NCI-H2171 (cell line): ENCODE measurements at places on chromosomes 2 and 18.

GRCh38 chr2:235569837-235570236 lies 76.0 kb downstream of the AGAP1 start:
- no peak for DNase-seq

DNA sequence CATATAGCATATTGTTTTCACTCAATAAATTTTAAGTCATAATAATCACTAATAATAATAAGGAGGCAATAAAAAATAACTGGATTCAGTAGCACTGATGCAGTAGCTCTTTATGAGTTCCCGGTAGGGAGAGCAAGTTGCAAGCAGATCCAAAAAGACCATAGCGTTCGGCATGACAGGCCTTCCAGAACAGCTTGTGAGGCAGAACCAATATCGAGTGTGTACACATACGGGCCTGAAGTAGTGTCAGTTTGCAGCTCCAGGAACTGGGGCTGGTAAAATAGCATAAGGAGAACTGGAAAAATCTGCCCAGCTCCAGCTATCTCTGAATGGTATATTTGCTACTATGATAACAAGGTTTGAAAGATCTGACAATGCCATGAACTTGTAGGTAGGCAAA lies 1607.8 kb upstream of the PIK3C3 start:
- no peak for DNase-seq

DNA sequence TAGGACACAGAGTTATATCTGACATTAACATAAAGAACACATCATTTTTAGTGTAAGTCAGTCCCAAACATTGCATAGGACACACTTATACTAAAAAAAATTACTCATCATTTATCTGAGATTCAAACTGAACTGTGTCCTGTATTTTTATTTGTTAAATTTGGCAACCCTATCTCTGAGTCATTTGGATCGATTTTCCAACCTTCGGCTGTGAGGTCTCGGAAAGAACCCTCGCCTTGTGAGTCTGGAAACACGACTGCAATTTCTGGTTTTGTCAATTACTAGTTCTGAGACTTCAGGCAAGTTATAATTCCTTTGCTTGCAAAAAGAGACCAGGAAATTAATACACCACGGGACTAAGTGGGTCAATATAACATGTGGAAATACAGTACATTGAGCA lies 14.0 kb downstream of the ATP8B1 start:
- DNase-seq: no peak

GRCh38 chr18:9933865-9934264 lies 20.0 kb downstream of the VAPA start:
- DNase-seq: no peak

DNA sequence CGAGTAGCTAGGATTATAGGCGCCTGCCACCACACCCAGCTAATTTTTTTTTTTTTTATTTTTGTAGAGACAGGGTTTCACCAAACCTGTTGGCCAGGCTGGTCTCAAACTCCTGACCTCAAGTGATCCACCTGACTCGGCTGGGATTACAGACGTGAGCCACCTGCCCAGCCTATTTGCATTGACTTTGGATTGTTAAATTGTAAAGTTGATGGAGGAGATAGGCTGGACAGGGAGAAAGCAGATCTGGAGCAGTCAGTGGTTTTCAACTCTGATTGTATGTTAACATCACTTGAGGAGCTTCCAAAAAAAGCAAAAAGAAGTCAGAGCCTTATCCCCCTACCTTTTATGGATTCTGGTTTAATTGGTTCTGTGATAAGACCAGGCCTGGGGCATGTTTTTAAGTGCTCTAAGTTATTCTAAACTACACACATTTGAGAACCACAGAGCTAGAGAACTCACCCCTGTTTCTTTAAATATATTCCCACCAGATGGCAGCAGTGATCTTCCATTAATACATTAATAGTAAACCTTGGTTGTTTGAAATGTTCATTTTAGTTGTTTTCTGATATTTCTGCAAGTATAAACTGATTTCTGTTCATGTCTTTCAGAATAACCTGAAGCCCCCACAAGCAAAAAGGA lies 7.5 kb downstream of the C2orf49 start:
- DNase-seq: peak; percentile 26
